BE2C (cell line): ENCODE measurements at places on chromosomes 2 and 18.

DNA sequence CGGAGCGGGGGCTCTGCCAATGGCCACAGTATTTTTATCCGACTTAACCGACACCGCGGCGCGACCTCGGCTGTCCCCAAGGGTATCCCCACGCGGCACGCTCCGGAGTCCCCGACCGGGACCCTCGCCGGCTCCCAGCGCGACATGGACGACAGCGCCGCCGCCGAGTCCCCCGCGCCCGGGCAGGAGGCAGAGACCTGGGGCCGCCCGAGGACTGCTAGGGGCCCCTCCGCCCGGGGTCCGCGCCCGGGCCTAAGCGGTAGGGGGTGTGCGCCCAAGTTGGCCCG, 468 bp downstream of the UXS1 start:
- DNase-seq, result peak; percentile 34

- DNase-seq, result no peak
These were observed 71.8 kb downstream of the NAB1 start for GRCh38 chr2:190720691-190721090.

- no peak for DNase-seq
These were observed 12.6 kb upstream of the KLHL23 start for GRCh38 chr2:169721016-169721415.

- DNase-seq, result no peak
These were observed 3.1 kb upstream of the SEH1L start for GRCh38 chr18:12944709-12945108.

DNA sequence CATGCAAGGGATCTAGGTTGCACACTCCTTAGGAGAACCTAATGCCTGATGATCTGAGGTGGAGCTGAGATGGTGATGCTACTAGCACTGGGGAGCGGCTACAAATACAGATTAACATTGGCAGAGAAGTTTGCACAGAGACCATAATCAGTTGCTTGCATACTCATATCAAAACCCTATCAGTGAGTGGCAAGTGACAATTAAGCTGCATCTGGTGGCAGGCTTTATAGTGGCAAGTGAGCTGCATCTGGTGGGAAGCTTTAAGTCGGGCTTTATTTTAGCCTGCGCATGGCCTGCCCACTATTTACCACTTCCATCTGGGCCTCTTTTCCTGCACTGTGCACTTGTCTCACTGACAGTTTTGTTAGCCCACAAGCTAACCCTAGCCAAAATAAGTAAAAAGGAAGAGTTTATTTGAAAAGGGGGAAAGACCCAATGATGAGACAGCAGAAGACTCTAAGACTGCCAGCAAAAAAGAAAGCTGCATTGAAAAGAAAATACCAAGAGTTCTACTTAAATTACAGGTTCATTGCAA, 140.9 kb upstream of the B3GNT2 start:
- DNase-seq, result no peak

- DNase-seq, result no peak
These were observed 36.8 kb downstream of the POU3F3 start for GRCh38 chr2:104890685-104891069.

- no peak for DNase-seq
These were observed 182.0 kb downstream of the PRKCE start for GRCh38 chr2:45833301-45833967.

GRCh38 chr2:157327200-157327599, 1.6 kb upstream of the ERMN start:
- DNase-seq, result no peak

DNA sequence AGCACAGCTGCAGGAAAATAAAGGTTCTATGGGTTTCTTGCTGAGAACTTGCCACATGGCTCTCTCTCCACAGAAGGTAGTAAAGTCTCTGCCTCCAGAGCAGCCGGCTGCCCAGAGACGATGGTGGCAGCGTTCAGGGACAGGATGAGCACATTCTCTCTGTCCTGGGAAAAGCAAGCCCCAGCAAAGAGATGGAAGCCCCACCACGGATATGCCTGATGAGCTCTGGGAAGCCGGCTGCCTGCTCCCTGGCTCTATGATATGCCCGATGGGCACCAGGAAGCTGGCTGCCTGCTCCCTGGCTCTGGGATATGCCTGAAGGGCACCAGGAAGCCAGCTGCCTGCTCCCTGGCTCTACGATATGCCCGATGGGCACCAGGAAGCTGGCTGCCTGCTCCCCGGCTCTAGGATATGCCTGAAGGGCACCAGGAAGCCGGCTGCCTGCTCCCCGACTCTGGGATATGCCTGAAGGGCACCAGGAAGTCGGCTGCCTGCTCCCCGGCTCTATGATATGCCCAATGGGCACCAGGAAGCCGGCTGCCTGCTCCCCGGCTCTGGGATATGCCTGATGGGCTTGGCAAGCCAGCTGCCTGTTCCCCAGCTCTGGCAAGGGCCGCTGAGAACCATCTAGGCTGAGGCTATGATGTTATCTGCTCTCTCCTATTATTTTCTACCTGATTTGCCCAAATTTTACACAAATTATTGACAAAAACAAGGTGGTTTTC, 21.5 kb upstream of the SNTG2 start:
- no peak for DNase-seq

- no peak for DNase-seq
These were observed 79.6 kb downstream of the MMADHC start for GRCh38 chr2:149507974-149508373.

- DNase-seq, result peak; percentile 14
These were observed at the start of gene SP5 for GRCh38 chr2:170715062-170715931. TSS of gene SP5 (plus strand) at chr2:170715337. CDS start at chr2:170715513, 176 bp downstream.

- no peak for DNase-seq
These were observed 372.6 kb downstream of the SLC4A3 start for GRCh38 chr2:220000080-220000479.

GRCh38 chr2:221129657-221130056, 442.4 kb downstream of the EPHA4 start:
- no peak for DNase-seq

DNA sequence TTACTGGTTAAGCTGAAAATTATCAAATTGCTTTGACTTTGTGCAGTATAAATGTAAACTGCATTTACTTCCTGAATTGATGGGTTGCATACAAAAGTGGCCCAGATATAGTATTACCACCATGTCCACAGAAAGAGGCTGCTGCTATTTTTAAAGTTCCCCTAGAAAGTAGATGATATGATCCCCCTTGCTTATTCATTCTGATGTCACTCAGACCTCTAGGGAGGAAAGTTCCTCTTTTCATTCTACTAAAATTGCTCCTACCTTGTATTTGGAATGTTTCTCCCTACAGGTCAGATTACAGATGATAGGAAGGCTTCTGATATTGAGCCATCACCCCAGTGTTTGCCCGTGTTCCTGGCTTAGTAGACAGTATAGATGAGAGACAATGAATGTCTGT, 247.6 kb upstream of the TNP1 start:
- DNase-seq, result no peak

DNA sequence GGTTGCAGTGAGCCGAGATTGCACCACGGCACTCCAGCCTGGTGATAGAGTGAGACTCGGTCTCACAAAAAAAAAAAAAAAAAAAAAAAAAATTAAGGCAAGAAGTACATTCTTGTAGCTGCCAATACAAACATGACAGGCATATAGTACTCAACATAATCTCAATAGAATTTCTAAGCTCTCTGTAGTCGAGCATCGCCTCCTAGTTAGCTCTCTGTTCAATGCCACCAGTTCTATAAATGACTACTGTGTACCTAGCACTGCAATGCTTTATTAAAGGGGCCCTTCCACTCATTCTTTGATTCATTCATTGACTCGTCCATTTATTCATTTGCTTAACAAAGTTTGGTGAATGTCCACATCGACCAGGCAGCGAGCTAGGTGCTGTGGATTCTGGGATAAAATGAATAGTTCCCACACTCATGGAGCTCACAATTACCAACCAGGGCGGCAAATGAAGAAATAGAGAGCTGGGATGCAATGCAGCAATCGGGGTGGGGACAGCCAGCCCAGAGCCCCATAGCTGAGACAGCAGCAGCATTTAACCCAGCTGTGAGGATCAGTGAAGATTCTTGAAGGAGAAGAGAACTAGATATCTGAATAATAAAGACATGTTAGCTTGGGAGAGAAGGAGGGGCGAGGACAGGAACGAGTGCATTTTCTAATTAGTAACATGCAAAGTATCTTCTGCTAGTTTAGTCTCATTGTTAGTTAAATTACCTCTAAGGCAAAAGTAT, 349.8 kb downstream of the LPIN1 start:
- DNase-seq, result no peak

GRCh38 chr2:10271509-10271908, 31.2 kb upstream of the HPCAL1 start:
- no peak for DNase-seq

DNA sequence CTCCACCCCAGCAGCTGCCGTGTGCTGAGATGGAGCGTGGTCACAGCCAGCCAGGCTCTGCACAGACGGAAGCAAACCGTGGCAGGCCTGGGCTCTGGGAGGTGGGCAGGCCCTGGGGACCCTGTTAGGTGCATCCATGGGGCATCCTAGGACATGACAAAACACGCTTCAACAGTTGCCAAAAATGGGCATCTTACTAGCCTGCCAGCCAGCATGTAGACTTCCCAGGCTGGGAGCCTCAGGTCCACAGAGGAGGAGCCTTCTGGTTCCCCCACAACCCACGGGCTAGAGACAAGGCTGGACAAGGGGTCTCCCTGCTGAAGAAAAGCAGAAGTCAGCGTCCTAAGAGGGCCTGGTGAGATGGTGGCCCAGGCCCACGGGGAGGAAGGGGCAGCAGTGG, 139.5 kb downstream of the HDAC4 start:
- DNase-seq, result no peak

DNA sequence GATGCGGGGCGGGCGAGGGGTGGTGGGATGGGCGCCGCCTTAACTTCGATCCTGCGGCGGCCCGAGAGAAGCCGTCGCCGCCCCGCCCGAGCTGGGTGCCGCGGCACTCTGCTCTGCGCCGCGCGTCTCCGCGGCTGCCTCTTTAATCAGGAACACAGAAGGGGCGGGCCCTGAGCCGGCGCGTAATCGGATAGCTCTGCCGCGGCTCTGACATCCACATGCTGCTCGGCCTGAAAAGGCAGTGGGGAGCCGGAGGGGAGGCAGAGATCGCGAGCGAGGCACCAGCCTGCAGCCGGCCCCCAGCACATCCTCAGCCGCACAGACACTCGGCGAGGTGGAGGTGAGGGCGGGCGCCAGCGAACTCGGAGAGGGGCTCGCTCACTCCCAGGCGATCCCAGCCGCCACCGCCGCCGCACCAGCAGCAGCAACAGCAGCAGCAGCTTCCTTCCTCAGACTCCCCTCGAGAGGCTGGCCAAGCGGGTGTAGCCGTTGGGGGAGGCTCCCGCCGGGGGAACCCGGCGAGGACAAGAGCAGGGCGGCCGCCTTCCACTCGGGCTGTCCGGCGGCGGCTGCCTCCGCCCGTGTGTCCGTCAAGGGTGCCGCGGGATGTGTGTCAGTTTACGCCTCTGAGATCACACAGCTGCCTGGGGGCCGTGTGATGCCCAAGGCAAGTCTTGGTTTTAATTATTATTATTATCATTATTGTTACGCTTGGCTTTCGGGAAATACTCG, at the start of gene NRP2:
NRP2 (plus strand) TSS at position 263 of the 732 bp plus-strand sequence. CDS start 790 bp downstream, outside the sequence.
- DNase-seq, result peak; percentile 83

- no peak for DNase-seq
These were observed 79.2 kb downstream of the BIN1 start for GRCh38 chr2:127027715-127028114.

DNA sequence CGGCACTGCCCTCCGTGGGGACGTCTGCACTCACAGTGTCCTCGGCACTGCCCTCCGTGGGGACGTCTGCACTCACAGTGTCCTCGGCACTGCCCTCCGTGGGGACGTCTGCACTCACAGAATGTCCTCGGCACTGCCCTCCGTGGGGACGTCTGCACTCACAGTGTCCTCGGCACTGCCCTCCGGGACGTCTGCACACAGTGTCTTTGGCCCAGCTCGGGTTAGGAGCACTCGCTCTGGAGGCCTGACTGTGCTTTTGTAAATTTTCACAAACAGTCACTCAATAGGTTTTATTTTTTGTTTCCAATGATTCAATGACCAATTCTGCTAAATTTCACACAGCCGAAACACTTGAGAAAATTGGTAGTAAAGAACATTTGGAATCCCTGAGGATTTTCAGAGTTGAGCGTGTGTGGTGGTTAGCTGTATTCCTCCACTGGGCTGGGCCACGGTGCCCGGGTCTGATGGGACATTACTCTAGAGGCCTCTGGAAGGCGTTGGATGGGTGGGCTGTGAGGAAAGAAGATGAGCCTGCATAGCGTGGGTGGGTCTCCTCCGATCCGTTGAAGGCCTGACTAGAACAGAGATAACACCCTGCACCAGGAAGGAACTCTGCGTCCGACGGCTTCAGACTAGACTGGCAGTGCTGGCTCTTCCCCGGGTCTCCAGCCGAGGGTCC, 134.8 kb downstream of the RTP5 start:
- DNase-seq, result no peak

- DNase-seq, result no peak
These were observed 187.0 kb downstream of the AGPS start for GRCh38 chr2:177579486-177580036.

- no peak for DNase-seq
These were observed 49.1 kb downstream of the NGEF start for GRCh38 chr2:232963913-232964312.

- no peak for DNase-seq
These were observed 1.8 kb downstream of the SERPINB13 start for GRCh38 chr18:63588909-63589308.

DNA sequence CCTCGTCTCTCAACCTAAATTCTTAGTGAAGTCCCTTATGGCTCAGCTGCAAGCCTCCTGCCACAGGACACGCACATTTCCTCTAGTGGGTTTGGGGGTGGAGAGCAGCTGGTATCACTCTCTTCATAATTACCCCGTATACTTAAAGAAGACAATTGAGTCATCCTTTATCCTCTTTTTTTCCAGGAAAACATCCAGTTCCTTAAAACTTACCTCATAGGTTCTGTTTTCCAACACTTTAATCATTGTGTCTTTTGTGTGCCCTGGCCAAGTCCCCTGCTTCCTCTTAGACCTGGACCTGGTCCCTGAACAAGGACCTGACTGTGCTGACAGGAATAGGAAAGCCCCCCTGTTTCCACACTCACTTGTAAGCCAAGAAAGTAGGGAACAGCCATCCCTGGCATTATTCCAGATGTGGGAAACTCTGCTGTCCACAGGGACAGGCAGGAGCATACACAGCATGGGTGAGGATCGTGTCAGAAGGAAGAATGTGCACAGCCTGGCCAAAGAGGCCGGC, 42.3 kb upstream of the MYO1B start:
- DNase-seq, result no peak

DNA sequence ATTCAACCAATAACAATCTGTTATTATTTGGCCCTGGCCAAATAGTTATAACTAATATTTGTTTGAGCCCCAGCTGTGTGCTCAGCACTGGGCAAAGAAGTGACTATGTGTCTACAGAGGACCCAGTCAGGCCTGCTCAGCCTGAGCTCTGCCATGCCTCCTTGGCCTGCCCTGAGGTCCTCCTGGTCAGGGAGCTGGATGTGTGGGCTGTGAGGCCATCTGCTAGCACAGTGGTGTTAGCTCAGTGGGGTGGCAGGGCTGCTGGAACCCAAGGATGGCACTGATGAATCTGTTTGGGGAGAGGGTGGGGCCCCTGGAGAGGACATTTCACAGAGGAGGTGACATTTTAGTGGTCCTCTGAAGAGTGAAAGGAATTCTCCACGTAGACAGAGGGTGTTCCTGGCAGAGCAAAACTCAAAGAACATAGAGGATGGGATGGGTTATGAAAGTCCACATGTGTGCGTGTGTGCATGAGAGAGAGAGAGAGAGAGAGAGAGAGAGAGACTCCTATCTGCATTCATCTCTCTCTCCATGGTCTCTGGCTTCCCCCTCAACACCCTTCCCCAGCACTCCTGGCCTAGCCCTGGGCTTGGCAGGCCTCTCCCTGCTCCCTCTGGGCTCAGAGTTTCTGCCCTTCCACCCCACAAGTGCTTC, 21.2 kb upstream of the ATOH8 start:
- DNase-seq, result no peak

- no peak for DNase-seq
These were observed 4.1 kb downstream of the KLHL30 start for GRCh38 chr2:238142382-238143205.

- DNase-seq, result no peak
These were observed 67.6 kb upstream of the FAM124B start for GRCh38 chr2:224469374-224469964.
